ENCODE measurements at places on chromosomes 16 and 17.

- DNase-seq: peak; percentile 55
These were observed at the start of gene CANT1 for GRCh38 chr17:79009397-79010303. CANT1 (minus strand) TSS chr17:79009764; CDS start chr17:78997622, 12,142 bp downstream.

DNA sequence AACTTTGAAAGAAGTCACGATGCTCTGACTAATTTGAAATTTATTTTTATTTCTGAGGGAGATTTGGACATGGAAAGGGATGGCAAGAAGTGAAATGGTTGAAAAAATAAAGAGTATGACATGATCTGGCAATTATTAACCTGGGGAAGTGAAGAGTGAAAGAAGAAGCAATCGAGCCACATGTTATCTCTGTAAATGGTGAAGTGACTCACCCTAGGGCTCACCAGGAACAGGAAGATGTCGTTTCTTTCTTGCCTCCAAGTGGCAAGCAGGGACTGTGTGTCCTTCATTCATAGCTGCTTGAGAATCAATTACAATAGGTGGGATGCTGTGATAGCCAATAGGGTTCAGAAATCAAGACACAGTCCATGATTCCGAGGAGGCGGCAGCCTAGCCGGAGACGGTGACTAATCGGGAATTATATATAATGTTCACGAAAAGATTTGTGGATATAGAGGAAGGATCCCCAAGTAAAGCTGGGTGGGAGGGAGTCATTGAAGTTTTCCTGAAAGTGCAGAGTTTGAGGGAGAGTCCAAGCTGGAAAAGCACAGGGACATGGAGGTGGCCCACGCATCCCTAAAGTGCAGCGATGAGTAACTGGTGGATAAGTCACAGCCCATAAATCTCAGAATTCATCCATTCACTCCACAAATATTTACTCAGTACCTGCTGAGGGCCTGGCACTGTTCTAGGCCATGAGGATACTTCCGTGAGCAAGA lies 18.2 kb upstream of the KRT20 start:
- no peak for DNase-seq

- no peak for DNase-seq
These were observed 10.2 kb upstream of the CBX8 start for GRCh38 chr17:79806863-79807720.

GRCh38 chr17:71114911-71115668 lies 945.8 kb downstream of the KCNJ2 start:
- DNase-seq: no peak

- DNase-seq: no peak
These were observed 16.5 kb upstream of the CLEC18C start for GRCh38 chr16:70157105-70157476.

DNA sequence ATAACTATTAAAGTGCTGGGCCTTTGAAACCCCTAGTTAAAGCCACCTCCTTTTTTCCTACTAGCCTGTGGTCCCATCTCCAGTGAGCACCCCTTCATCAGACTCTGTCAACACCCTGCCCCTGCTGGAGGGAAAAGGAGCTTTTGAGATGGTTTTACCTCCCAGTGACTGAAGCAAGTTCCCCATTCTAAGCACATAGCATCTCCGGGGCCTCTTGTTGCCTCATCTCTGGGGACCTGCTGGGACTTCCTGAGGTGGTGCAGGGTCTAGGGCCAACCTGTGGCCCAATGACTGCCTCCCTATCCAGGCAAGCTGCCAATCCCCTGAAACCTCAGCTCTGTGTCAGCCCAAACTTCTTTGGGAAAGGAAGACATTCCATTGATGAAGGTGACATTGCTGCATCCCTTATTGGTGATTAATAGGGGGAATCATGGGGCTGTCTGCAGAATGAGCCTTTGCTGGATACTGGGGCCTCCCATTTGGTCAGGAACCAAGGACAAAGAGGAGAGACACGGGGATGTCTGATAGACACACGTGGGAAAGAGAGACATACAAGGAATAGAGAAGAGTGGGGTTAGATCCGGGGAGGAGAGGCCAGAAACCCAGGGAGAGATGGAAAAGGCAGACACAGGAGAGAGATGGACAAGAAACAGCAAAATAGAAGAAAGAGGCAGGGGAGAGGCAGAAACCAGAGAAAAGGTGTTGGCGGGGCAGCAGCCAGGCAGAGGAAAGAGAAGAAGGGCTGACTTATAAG lies 2.4 kb downstream of the C1QL1 start:
- no peak for DNase-seq

DNA sequence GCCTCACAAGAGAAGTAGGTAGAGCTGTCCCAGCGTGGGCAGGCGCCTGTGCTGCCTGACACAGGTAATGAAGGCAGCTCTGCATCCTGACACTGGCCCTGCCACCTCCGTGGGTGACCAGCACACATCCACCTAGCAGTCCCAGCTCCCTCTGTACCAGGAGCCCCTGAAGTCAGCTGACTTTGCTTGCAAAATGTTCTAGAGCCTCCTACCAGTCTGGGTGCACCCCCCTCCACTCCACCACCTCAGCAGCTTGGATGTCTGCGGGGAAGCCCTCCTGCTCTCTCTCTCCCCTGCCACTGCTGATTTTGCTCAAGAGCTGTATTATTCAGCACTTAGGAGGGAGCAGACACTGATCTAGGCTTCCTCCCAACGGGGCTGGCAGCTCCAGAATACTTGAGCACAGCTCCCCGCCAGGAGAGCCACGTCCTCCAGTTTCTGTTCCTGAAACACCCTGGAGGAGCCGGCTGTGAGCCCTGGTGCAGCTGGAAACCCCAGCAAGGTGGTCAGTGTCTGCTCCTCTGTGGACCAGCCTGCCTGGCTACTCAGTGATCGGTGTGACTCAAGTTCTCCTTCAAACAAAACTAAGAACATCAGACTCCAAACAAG lies 1.0 kb downstream of the RNF166 start:
- no peak for DNase-seq

DNA sequence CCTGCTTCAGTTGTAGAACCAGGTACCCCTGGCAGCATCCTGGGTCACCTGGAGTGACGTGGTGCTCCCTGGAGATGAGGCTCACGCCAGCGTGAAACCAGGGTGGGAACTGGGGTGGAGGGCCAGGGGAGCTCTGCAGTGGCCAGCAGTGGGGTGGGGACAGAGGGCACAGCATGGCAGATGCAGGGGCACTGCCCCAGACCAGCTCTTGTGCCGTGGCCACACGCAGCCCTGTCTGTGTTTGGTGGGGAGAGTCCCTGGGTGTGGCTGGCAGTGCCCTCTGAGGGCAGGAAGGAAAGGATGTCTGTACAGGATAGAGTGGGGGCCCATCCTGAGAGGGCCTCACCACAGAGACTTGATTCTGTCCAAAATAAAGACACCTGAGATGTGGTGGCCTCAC lies 24.5 kb downstream of the ZNF750 start:
- no peak for DNase-seq

- DNase-seq: no peak
These were observed 42.7 kb downstream of the GNAO1 start for GRCh38 chr16:56233795-56234566.

DNA sequence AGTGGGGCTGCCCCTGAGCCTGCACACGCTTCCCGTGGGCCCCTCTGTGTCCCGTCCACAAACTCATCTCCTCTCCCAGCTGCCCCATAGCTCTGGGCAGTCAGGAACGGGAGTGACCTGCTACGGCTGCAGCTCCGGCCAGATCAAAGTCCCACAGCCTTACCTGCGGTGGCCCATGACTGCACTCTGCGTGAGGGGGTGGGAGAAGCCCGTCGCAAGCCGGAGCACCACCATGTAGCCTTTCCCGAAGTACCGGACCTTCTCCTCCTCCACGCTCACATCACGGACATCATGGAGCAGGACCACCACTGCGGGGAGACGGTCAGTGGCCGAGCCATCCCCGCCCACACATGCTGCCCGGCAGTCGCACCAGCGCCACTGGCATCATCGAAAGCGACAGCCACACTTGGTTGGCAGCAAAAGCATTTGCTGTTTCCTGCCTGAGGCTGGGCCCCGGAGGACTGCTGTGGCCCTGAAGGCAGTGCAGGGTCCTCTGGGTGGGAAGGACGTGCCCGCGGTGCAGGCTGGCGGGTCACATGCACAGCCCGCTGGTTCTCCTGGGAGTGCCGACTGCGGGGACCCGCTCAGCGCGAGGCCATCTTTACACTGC lies 6.2 kb downstream of the CYBC1 start:
- no peak for DNase-seq

DNA sequence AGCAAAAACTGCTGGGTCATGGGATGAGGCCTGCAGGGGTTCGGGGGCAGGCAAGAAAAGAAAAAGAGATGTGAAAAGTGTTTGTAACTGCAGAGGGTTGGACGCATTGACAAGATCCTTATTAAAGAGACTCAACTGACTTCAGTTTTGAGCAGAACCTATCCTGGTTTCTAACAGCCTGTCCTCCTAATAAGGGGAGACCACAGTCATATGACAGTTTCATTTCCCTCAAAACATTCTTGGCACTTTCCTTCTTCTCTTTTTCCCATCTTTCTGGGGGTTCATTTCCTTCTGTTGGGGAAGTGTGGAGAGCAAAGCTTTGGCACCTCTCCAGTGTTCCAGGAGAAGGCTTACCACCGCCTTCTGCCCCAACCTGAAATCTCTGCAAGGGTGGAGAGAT lies 118.5 kb downstream of the MAF start:
- DNase-seq: no peak

DNA sequence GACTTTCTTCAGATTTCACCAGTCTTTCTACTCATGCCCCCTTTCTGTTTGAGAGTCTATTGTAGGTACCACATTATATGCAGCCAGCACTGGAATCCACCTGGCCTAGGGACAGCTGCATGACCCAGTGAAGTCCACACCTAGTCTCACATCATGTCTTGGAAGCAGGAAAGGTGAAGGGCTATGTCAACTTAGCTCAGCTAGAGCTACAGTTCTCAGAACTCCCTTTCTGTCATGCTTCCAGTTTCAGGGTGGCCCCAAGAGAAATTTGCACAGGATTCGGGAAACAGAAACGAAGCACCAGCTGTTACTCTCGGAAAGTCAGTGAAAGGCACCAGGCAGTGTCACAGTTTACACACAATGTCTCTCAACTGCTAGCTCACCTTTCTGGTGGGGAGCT lies 51.6 kb upstream of the NLRP1 start:
- no peak for DNase-seq

GRCh38 chr16:77383606-77384187 lies 51.1 kb downstream of the ADAMTS18 start:
- peak; percentile 86 for DNase-seq

Data from COR-L47 (cell line).